ENCODE measurements at places on chromosomes 3 and 15.

- no peak for DNase-seq
These were observed 16.4 kb downstream of the HEG1 start for GRCh38 chr3:125039131-125040100.

DNA sequence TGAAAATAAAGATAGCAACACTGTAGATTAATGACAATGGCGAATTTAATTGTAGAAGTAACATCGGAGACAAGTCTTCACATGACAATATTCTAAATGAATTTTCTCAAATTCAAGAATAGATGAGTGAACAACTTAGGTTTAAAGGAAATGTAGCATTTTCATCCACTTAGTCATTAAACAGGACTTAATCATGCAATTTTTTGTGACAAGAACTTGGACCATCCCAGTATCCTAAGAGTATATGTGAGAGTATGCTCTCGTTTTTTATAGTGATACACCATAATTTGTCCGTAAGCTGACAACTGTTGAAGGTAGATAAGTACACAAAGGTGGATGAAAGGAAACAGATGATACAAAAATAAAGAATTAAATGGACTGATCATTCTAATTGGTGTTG lies 81.5 kb downstream of the DLG1 start:
- DNase-seq, result no peak

DNA sequence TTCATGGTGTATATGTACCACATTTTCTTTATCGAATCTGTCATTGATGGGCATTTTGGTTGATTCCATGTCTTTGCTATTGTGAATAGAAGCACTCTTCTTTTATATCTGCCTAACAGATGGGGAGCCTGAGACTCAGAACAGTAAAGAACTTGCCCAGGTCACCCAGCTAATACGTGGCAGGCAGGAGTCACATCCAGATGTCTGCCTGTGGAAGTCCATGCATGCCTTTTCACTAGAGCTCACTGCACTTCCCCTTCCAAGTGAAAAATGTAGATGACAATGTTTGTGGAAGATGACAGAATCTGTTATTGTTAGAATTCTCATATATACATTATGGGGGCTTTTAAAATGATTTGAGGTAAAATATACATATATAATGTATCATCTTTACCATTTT lies 165.0 kb downstream of the PDZRN3 start:
- DNase-seq, result no peak

- DNase-seq, result no peak
These were observed 142.5 kb upstream of the LMCD1 start for GRCh38 chr3:8359133-8359532.

- DNase-seq, result no peak
These were observed 11.3 kb downstream of the ARL8B start for GRCh38 chr3:5133239-5134018.

GRCh38 chr3:183862610-183863009 lies 22.1 kb downstream of the PARL start:
- DNase-seq, result no peak

DNA sequence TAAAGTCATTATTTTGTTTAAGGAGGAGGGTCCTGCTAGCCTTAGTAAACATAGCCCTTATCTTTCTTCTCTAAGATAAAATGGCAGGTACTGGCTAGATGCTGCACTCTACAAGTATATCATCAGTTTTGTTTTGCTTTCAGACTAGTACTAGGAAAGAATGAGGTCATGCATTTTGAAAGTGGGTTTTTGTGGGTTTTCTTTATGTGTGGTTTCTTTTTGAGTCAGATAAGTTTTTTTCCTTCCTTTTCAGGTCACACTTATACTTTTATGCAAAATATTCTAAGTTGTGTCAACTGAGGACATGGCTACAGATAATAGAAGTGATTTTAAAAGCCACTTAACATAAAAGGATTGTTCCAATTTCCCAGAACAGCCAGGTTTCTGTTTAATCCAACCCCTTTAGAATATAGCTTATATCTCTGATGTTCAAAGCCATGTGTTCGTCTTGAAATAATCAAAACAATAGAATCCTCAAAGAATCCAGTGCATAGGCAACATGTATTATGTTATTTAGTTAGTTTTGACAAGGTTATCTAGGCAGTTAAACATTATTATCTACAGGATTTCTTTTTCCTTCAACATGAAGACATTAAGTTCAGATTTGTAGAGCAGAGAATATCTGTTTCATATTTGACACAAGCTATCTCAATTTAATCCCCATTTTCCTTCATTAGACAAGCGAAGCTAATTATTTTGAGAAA lies 406.2 kb downstream of the RBMS3 start:
- no peak for DNase-seq

DNA sequence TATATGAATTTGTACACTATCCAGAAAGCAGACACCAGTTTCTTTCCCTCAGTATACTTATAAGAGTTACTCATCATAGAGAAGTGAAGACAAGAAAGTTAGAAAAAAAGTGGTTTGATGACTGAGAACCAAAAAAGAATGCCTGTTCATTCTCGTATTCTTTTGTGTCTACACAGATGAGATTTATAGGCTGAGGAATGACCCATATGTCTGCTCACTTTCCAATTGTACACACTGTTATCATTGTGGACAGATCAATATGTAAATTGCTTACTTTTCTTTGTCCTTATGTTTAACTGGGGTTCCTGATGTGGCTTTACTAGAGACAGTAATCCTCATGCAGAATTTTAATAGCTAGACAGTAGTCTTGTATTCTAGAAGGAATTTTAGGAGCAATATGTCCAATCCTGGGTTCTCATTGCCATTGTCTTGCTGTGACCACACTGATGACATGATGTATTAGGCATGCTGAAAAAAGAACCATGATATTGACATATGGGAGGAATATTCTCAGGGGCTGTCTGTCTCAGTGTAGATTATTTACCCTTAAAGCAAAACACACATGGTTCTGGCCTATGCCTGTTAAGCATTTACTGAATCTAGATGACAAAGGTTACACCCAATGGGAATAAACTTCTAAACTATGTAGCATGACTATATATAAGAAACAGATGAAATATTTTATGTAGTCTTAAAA lies 669.7 kb downstream of the ROBO1 start:
- DNase-seq, result no peak

DNA sequence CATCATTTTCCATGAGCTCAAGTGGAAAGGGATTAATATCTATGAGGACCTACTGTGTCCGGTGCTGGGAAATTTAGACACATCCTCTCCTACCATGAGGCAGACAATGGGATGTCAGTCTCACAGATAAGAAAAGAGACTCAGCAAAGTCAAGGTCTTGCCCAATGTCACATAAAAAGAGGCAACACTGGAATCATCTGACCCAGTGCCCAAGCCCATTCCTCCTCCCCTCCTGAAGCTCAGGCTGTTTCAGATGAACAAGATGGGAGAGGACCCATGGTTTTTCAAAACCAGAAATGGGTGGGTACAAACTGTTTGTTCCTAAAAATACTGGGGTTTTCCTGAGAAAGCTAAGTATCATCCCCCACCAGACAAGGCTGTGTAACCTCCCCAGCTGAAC lies 22.2 kb downstream of the POC1A start:
- no peak for DNase-seq

GRCh38 chr3:15657016-15657415 lies 55.5 kb downstream of the BTD start:
- DNase-seq, result no peak

GRCh38 chr3:196968233-196969133 lies at the start of gene PIGZ:
TSS of gene PIGZ (minus strand) at chr3:196968833. CDS start at chr3:196952031, 16,802 bp downstream.
- no peak for DNase-seq

DNA sequence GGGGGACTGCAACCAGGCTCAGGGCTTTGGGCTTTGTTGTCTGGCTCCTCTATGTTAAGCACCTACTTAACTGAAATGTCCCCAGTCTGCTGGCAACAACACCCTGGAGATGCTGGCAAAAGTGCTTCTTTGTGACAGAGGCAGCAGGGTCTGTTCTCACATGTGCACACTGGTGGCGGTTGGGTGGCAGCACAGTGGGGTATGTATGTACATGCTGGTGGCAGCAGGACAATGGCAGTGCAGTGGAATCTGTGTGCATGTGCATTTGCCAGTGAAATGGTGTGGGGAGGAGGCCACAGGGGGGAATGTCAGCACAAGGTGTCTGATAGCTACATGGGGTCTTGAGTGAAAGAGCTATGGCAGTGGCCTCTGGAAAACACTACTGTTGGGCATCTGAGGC lies 830.3 kb downstream of the DIPK2A start:
- DNase-seq, result no peak

DNA sequence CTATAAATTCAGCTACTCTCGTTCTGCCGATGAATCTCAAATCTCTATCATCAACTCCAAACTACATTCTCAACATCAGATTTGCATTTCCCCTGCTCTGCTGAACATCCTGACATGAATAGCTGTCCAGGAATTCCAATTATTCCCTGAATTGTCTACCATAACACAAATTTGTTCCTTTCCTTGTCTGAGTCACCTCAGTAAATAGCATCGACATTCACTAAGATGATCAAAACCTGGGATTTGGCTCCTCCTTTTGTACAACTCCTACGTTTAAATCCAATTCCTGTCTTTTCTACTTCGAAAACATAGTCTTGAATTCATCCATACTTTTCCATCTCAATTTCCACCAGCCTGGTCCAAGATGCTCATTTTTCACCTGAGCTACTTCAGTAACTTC lies 107.0 kb downstream of the GREM1 start:
- no peak for DNase-seq

GRCh38 chr3:19903649-19904048 lies 30.4 kb downstream of the EFHB start:
- no peak for DNase-seq

- no peak for DNase-seq
These were observed 29.9 kb upstream of the ADPGK start for GRCh38 chr15:72813345-72814004.

GRCh38 chr3:32176989-32177701 lies 61.3 kb upstream of the CMTM8 start:
- peak; percentile 45 for DNase-seq

GRCh38 chr3:156434921-156435320 lies 120.0 kb downstream of the SSR3 start:
- DNase-seq, result no peak

DNA sequence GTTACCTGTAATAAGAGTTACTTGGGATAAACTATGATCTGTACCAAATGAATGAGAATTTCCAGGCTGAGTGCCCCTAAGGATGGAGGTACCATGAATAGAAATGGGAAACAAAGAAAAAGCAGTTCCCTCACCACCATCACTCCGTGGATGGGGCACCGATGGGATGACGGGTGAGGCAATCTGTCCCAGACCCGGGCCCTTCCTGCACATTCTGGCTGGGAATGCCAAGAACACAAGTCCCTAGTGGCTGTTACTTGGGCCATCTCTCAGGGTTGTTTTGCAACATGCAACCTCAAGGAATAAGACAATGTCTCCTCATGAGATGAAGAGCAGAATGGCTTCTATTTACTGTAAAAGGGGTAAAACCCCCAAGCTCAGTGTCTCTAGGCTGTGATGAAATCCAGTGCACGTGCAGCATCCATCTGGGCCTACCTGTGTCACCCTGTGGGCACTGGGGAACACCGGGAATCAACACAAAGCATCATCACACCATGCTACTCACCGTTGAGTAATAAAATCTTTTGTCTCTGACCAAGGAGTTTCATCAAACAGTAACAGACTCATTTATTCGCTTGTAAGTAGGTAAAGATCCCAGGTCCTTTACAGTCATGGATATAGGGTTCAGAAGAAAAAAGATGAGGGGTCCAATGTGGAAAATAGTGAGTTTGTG lies 22.3 kb downstream of the GNB4 start:
- DNase-seq, result no peak

- no peak for DNase-seq
These were observed 133.4 kb downstream of the IL5RA start for GRCh38 chr3:2976796-2977195.

DNA sequence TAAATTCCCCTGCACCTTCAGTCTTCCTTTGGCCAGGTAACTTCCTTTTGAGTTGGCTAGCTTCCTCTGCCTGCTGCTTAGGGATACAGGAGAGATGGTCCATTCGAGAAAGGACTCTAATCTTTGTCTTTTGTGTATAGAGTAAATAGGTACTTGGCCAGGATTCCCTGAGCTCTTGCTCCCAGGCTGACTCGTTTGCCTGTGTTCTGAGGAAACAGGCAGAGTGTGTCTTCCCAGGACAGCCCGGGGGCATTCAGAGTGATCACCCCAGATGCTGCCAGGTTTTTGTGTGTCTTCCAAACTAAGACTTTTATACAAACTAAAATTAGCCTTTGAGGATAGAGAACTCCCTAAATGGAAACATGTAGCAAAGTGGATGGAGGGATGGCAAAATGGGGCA lies 39.5 kb downstream of the TMEM108 start:
- no peak for DNase-seq

DNA sequence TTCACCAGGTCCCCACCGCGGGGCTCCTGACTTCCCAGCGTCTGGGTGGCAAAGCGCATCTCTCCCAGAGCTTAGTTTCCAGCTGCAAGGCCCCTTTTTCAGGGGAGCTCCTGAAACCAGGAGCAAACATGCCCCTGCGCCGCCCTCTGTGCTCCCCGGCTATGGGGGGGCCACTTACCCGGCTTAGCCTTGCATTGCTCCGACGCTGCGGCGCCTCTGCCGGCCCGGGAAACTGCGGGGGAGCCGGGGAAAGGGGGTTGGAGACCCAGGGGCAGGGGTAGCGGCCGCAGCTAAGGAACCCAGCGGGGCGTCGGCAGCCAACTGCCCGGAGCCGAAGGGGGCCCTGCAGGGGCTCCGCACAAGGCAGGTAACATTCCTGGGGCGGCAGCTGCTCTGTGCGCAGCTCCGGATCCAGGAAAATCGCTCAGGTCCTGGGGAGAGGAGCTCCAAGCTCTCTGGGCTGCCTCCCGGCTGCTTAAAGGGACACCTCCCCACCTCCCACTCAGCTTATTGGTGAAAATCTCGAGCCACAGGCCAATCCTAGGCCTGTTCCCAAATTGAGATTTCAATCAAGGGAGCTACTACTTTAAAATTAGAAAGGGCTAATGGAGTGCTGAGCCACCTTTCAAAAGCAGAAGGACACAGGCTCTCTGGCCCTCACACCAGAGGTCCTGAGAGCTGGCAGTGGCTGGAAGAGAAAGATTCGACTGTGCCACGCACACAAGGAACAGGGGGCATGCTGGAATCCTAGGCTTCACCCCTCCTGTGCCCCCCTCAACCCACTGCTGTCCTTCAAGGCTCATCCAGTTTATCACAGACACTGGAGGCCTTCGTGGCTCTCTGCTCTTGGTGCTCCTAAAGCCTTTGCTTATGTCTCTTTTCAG lies 42.7 kb upstream of the PRICKLE2 start:
- no peak for DNase-seq

DNA sequence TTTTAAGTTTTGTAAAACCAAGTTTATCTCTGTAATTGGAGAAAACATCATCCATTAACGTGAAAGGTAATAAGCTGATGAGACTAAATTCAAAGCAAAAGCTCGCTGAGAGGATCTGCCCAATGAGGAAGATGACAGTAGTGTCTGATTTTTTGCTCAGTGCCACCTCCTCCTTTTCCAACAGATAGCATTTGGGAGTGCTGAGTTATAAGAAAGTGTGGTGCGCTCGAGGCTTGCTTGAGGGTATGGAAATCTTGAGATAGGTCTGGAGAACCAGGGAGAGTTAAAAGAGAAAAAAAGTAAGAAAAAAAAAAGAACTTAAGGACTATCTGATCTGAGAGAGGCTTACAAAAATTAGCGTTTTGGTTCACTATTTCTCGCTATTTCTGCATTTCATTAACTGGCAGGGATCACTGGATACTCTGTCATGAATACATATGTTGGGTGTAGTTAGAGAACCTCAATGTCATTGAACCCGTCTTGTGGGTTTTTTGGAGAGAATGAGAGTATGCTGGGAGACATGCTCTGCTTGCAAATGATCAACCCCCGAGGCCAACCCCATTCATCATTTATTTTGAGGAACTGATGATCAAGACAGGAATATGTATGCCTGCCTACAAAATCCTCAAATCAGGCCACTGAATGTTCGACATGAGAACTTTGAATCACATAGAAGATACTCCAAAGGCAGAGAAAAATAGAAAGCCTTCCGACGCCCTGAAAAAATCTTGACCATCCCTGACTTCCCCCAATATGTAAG lies 973 bp upstream of the USP13 start:
- no peak for DNase-seq

All from stimulated activated CD4-positive, alpha-beta T cell treated with anti-CD3 and anti-CD28 coated beads, Interleukin-1b, Interleukin-23, amount 100 ng/mL, for 1 hour (primary cell).